Thoracic aorta endothelial cell (primary cell): ENCODE measurements at places on chromosomes 6 and 20. TPM values are rescaled to one million over a fixed set of nuclear protein-coding genes. Genes with fewer than 3 reads are reported as not detected.

HLA-DMB gene
- total RNA-seq = 0.27 and 0.50 TPM in 2 replicates

SNRNP48 gene
- 26.9 and 28.9 TPM in 2 replicates for total RNA-seq

OSTM1 gene
- total RNA-seq = 24.8 and 30.9 TPM in 2 replicates

ADTRP gene
- total RNA-seq = 0.40 and 7.7 TPM in 2 replicates

SOBP gene
- total RNA-seq = 3.7 and 6.0 TPM in 2 replicates

ARHGAP18 gene
- 163 and 184 TPM in 2 replicates for total RNA-seq

C6orf15 gene
- not detected in 2 replicates for total RNA-seq

CYP21A2 gene
- not detected in 2 replicates for total RNA-seq

ATG5 gene
- 55.4 and 71.0 TPM in 2 replicates for total RNA-seq

PRSS16 gene
- not detected in 2 replicates for total RNA-seq

CCN2 gene
- 711 and 937 TPM in 2 replicates for total RNA-seq

CALHM5 gene
- 7.7 and 9.3 TPM in 2 replicates for total RNA-seq

DACT2 gene
- not detected in 2 replicates for total RNA-seq

MAP7 gene
- total RNA-seq = 0.72 and 0.93 TPM in 2 replicates

ARFGEF3 gene
- 10.6 and 16.2 TPM in 2 replicates for total RNA-seq

VSTM2L gene
- total RNA-seq = 0.13 TPM in 1 of 2 replicates, not detected in the other

RTF2 gene
- 64.0 and 64.7 TPM in 2 replicates for total RNA-seq

PI16 gene
- not detected in 2 replicates for total RNA-seq
